Metanephros (tissue), 2 donors: ENCODE measurements at places on chromosomes 12 and 14. TPM values are rescaled to one million over a fixed set of nuclear protein-coding genes. Genes with fewer than 3 reads are reported as not detected.

Gene CAND1
- total RNA-seq = 176 TPM

Gene STXBP6
- total RNA-seq = 6.8 TPM

Gene TAS2R42
- not detected for total RNA-seq

Gene SCARB1
- total RNA-seq = 19.7 TPM

Gene SPX
- total RNA-seq = 13.3 TPM

Gene MFAP5
- 42.2 TPM for total RNA-seq

Gene TTC7B
- 40.8 TPM for total RNA-seq

Gene FBXO34
- 39.6 TPM for total RNA-seq

Gene ACOT6
- 0.47 TPM for total RNA-seq

Gene EFS
- 35.5 TPM for total RNA-seq

Gene TEAD4
- 18.3 TPM for total RNA-seq

Gene VASH1
- 25.0 TPM for total RNA-seq

Gene RTL1
- total RNA-seq = 8.5 TPM

Gene ZNF839
- total RNA-seq = 15.6 TPM

Gene KCNA5
- 4.6 TPM for total RNA-seq

Gene NYNRIN
- total RNA-seq = 37.2 TPM

Gene PMCH
- not detected for total RNA-seq

Gene IAPP
- not detected for total RNA-seq

Gene CATSPERB
- total RNA-seq = 0.99 TPM

Gene KRT72
- not detected for total RNA-seq

Gene LRP6
- total RNA-seq = 133 TPM
